ENCODE measurements at places on chromosomes 2 and 18.

DNA sequence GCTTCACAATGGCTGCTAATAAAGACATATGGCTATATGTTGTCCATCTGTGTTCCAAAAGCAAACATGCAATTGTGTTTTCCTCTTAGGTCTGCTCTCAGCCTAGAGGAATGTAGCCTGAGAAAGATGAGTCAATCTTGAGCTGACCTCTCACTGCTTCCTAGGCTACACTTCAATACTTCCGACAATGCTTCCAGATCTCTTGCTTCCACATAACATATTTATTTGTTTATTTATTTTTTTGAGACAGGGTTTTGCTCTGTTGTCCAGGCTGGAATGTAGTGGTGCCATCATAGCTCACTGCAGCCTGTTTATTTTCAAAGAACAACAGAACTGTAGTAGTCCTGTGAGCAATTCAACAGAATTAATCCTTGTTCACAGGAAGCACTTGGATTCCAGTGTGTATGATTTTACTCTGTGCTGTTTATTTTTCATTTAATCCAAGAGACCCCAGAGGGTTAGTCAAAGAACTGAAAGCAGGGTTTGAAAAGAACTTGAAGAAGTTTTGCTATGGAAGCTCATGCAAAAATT, 437.9 kb downstream of the TXNL1 start:
- peak; percentile 89 for DNase-seq

DNA sequence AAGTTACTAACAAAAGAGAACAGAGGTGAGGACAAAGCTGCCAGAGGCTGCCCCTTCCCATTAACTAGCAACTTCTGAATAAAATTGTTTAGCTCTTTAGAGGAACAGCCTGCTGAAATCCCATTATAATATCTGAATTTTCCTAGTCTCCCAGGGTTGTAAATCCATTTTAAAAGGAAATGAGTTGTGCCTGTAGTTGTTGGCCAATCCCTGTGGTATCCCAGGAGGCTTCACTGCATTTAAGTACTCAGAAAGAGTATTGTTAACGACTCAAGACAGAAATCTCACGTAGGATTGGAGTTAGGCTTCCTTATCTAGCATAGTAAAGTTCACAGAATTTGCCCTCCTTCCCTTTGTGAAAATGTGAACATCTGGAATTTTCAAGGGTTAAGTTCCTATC, 8.9 kb downstream of the LAPTM4A start:
- DNase-seq: peak; percentile 40

- no peak for DNase-seq
Measured at GRCh38 chr2:240121190-240121589, 14.9 kb downstream of the COPS9 start.

- no peak for DNase-seq
Measured at GRCh38 chr2:191618046-191618780, 59.7 kb upstream of the NABP1 start.

- no peak for DNase-seq
Measured at GRCh38 chr2:65055422-65056214, 598 bp upstream of the CEP68 start.

GRCh38 chr2:101736233-101736632, 38.7 kb downstream of the MAP4K4 start:
- DNase-seq: no peak

GRCh38 chr18:46242183-46242582, 138.0 kb downstream of the HAUS1 start:
- DNase-seq: no peak

DNA sequence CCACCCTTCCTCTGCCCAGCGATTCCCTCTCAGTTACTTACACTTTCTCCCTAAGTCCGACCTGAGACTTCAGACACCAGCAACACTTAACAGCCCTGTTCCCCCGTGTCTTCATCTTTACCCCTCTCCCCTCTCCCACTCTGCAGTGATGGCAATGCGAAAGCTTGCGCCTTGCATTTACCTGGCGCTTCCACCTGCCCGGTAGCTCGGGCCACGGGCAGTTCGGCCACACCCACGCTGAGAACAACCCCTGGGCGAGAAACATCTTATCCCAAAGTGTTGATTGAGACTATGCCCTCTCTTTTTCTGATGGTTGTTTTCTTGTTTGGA, 558 bp downstream of the DNAJC10 start:
- no peak for DNase-seq

- no peak for DNase-seq
Measured at GRCh38 chr2:206890179-206890578, 49.1 kb upstream of the CPO start.

GRCh38 chr2:149037851-149038250, 648 bp upstream of the LYPD6B start:
- DNase-seq: no peak

DNA sequence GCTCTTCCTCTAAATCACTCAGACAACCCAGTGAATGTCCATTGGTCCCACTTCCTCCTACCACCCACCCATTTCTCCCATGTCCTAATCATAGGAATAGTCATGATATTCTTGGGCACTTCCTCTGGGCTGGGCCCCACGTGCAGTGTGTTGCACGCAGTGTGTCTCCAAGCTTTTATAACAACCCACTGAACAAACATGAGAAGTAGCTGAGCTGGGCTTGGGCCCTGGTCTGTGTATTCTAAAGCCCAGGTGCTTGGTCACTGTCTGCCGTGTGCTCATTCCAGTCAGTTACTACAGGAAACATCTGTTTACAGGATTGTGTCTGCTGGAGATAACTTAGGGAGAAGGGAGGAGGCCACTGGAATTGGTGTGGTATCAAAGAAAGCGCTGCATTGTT, 64.2 kb upstream of the THOC1 start:
- DNase-seq: no peak

DNA sequence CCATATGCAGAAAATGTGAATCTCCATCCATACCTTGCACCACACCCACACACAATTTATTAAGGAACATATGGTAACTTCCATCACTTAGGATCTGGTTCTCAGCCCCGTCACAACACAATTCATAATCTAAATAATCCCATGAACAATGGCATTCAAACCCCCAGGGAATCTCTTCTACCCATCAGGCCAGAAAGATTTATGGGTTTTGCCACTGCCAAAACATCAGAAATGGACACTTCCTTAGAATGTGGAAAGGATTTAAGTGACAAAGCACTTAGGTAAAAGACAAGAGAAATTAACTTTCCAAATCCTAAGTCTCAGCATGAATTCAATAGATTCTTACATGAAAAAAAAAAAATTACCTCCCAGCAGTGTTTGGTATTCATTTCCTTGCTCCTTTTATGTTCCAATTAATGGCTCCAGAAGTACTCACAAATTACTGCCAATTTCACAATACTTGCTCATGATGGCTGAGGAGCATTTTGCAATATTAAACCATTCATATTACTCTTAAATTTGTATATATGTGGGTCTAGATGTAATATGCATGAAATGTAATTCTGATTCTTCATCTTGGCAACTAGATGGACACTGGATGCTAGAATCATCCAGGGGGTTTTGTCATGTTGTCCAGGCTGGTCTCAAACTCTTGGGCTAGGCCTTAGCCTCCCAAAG, 56.5 kb upstream of the TMEM247 start:
- DNase-seq: no peak

DNA sequence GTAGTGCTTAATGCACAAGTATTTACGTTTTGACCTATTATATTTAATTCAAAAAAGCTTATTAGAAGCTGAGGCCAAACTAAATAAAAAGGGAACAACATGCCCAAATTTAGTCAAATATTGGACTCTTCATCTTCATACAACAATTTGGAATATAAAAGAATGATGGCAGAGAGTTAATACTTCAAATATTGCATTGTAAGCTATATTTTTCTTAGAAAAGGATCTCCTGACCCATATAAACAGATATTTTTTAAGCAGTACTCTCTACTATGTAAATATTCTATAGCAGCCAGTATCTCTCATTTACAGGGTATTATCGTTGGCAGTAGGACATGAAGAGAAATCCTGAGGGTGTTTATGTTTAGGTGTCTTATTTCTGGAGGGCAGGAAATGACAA, 531.2 kb downstream of the NYAP2 start:
- peak; percentile 3 for DNase-seq

GRCh38 chr2:4903656-4904348, 788.4 kb upstream of the SOX11 start:
- DNase-seq: no peak

- DNase-seq: no peak
Measured at GRCh38 chr2:73333564-73333963, 40.2 kb upstream of the EGR4 start.

DNA sequence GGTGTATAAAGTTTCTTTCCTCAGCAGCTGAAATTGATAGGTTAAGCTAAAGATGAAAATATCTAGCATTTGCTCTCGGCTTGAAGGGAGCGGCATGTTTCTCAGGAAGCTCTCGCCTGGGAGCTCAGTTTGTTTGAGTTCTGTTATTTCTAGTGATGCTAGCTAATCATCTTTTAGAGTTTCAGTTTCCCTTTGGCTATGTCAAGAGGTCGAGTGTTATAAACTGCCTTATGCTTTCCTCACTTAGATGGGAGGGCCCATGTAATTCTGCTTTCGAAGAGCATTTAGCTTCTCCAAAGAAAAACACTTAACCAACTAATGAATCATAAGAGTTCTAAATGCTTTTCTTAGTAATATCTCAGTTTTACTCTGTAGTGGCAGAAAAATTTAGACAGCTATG, 33.6 kb downstream of the PLCL1 start:
- peak; percentile 29 for DNase-seq

GRCh38 chr18:12304351-12305210, 3.5 kb upstream of the TUBB6 start:
- no peak for DNase-seq

DNA sequence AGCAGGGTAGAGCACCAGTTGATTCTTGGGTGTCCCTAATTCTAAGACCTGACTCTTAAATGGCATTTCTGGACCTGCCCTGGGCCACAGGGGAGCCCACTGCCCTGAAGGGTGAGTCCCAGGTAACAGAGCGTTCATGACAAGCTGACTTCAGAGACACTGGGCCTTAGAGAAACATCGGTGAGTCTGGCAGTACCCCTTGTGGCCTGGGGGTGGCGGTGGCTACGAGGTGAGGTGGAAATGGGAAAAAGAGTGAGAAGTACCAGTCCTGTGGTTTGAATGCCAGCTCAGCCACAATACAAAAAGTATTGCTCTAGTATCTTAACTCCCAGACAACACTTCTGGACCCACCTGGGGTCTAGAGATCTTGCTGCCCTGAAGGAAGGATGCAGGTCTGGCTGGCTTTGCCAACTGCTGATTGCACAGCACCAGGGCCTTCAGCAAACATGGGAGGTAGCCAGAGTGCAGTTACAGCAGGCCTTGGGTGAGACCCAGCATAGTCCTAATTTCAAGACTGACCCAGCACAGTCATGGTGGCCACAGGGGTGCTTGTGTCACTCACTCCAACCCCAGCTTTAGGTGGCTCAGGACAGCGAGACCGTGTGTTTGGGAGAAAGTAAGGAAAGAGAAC, 44.5 kb downstream of the USP34 start:
- peak; percentile 58 for DNase-seq

DNA sequence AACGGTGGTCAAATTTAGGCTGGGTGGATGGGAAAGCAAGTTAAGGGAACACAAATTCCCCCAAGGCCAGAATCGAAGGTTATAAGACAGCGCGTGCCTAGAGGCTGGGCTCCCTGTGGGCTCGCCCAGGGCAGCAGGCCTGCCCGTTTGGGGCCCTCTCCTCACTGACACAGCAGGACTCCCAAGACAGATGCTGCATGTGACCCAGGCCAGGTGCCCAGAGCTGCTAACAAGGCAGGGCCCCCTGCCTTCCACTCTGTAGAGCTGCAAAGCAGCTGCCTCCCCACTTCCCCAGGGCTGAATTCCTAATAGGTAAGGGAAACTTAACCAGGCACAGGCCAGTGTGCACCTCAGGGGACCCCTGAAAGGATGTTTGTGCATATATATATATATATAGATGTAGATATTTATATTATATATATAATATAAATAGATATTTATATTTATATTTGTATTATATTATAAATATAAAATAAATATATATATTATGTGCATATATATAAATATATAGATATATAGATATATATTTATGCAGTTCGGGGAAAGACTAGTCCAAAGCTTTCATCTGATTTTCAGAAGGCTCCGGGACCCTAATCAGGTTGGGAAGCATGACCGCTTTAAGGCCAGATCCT, 43.7 kb downstream of the TMEM37 start:
- DNase-seq: no peak

- DNase-seq: peak; percentile 52
Measured at GRCh38 chr2:73091164-73091563, 19.7 kb upstream of the SFXN5 start.
